Cerebellum (tissue), 4 donors: ENCODE measurements at places on chromosomes 16 and 17.
A peak's percentile ranks its signal among the peaks of the same experiment; 100 is the strongest.

GRCh38 chr16:46746821-46747776, 1.0 kb downstream of the MYLK3 start:
- no peak for DNase-seq

DNA sequence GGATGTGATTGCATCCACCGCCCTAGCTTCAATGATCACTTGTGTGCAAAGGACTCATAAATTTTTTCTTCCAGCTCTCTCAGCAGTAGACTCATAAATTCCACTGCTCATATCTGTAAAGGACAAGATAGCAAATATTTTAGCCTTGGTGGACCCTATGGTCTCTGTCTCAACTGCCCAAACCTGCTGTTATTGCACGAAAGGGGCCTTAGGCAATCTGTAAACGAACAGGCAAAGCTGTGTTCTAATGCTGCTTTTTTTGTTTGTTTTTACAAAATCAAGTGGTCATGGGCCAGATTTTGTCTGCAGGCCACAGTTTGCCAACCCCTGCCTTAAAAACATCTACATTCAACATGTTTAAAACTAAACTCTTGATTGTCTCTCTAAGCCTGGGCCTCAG, 34.1 kb downstream of the FAM20A start:
- DNase-seq, result no peak

GRCh38 chr17:75869282-75870141, 8.9 kb downstream of the TRIM47 start:
- DNase-seq, result peak; percentile 58

DNA sequence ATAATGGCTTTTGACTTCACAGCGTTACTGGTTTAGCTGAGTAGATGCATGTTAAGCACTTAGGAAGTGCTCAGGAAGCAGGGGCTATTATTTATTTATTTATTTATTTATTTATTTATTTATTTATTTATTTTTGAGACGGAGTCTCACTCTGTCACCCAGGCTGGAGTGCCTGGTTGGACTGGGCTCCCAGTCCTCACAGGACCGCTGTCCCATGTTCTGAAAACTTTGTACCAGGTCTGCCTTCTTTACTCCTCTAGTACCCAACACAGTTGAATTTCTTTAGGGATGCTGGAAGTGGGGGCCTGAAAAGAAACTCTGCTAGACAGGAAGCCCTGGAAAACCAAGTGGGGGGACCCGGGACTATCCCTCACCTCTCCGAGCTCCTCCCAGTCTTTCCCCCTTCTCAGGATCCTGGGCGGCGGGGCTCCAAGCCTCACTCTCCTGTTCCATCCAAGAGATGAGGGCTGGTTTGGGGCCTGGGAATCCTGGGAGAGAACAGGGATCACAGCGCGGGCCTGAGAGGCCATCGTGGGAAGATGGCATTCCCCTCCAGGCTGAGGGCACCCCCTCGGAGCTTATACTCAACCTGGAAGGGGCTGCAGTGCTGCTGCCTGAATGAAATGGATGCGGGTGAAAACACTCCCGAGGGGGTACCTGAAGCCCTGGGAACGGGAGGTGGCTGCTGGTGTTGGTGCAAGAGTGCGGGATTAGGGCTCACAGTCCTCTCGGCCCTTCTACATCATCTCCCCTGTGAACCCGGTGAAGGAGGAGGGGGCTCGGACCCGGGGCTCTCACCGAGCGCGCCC, 674 bp downstream of the ZNF688 start:
- peak; percentile 49 for DNase-seq

- no peak for DNase-seq
Measured at GRCh38 chr16:86431540-86431939, 78.8 kb upstream of the FOXF1 start.
